ENCODE measurements at places on chromosomes 16 and 17.

GRCh38 chr17:36674278-36674650 lies 72.9 kb downstream of the MRM1 start:
- ATAC-seq: peak; percentile 90

DNA sequence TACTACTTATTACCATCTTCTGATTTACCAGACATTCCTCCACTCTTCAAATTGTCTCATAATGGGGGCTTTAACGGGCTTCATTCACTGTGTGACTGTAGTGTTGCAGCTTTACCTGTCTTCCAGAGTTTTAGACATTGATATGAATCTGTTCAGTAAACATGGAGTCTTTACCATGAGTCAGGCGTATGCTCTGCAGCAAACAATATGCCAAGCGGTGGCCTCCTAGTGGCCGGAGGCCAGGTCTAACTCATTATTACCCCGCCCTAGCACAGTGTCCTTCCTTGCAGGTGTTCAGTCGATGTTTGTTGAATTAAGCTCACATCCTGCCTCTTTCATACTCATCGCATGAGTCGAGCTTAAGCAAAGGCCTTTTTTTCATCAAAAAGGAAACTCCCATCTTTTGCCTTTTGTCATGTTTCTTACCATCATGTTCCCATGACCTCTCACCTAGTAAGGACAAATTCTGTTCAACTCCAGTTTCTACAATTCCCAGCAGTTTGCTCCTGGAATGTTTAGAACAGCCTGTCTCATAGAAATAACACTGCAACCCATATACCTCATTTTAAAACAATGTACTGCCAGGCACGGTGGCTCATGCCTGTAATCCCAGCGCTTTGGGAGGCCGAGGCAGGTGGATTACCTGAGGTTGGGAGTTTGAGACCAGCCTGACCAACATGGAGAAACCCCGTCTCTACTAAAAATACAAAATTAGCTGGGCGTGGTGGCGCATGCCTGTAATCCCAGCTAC lies 39.4 kb downstream of the TUBD1 start:
- ATAC-seq: peak; percentile 86

GRCh38 chr17:40795019-40795667 lies 4.6 kb downstream of the KRT28 start:
- ATAC-seq: no peak

DNA sequence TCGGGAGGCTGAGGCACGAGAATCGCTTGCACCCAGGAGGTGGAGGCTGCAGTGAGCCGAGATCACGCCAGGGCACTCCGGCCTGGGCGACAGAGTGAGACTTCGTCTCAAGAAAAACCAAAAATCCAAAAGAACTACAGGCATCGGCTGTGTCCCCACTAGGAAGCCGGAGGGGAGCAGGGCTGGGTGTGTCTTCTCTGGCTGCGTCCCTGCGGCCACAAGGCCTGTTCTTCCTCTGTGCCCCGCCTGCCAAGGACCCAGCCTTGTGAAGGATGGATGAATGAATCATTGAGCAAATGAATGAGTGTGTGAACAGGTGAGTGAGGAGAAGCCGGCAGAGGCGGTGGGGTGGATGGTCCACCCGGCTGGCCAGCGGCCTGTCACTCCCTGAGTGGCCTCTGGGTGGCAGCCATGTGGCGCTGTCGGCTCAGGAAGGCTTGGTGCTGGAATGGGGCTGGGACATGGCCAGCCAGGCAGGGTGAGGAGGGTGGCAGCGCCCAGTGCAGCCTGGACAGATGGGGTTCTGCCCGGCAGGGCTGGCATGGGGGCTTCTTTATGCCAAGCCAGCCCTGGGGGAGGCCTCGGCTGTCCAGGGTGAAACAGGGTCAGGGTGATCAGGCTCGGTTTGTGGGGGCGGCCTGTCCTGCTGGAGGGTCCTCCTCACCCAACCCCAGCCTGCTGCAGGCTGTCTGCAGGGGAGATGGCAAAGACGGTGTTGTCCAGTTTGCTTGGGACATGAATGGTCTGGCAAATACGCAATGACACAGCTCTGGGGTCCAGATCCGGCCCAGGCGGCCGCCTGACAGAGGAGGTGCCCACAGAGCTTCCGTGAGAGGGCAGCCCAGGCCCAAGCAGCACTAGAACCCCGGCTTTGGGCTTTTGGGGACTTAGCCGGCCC lies 21.7 kb downstream of the SLC25A10 start:
- peak; percentile 90 for ATAC-seq

DNA sequence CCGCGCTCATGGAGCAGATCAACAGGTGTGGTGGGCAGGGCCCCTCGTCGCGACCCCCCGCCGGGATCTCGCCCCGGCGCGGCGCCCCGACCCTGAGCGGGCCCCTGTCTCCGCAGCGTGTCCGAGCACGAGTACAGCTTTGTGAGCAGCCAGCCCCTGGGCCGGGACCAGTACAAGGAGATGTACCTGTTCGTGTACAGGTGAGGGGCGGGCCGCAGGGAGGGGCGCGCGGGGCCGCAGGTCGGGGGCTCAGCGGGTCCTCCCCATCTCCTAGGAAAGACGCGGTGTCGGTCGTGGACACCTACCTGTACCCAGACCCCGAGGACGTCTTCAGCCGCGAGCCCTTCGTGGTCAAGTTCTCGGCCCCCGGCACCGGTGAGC lies 848 bp downstream of the DNASE1L2 start:
- no peak for ATAC-seq

DNA sequence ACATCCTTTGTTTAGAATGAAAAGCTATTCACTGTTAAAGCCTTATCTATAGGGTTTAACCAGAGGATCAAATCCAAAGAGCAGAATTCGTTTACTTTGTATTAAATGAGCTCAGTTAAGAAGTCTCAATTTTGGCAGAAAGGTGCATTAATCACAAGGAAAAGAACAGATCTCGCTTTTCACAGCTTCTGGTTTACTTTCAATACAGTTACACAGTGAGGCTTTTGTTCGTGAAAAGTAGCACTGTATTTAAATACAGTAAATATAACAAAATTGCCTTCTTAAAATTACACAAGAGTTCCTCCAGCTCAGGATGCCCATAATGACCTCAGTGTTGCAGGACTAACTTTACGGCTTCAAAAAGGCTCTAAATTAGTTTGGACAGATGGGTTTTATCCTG lies 669.1 kb upstream of the SALL1 start:
- no peak for ATAC-seq

GRCh38 chr16:27526180-27526579 lies 23.5 kb downstream of the GTF3C1 start:
- ATAC-seq: no peak

DNA sequence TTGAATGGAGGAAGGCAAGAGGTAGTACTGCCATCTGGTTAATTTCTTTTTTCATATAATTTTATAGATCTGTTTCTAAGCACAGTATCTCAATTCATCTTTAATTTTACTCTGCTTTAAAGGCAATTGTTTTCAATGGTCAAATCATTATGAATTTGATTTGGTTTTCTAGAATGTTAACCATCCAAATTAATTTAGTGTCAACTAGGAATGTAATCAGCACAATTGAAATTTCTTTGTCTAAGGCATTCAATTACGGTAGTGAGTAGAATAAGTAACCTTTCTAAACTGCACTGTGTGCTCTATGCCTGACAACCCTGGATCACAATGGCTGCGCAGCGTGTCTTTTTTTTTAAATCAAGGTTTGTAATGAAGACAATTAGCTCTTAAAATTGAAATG lies 44.3 kb downstream of the CACNG1 start:
- ATAC-seq: no peak

DNA sequence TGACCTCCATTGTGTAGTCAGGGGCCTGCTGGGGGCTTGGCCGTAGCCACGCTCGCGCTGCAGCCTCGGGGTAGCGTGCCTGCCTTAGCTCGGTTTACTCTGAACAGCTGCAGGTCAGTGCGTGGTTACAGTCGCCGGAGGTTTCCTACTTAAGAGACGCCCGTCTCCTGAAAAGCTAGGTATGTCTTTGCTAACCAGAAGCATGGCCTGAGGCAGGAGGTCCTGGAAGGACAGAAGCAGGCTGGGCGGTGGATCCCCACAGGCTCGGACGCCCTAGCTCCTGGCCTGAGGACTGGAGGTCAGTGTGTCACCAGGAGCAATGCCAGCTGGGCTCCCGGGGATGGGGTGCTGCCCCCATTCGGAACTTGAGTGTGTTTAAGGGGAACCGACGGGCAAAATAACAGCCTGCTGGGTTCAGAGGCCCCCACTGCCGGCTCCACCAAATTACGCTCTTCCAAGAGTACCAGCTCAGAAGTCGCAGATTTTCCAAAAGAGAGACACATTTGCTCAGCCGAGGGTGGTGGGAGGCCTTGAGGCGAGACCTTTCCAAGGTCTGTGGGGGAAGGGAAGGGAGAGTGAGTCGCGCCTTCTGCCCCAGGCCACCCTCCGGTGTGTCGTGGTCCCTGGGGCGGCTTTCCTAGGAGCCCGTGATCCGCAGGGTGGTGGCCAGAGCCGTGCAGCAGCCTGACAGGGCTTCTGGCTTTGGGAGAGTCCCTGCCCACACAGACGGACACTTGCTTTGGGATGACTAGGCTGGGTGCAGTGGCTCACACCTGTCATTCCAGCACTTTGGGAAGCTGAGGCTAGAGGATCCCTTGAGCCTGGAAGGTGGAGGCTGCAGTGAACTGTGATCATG lies 3.9 kb upstream of the GNG13 start:
- no peak for ATAC-seq

GRCh38 chr17:55527540-55528118 lies 16.4 kb upstream of the SMIM36 start:
- ATAC-seq: no peak

DNA sequence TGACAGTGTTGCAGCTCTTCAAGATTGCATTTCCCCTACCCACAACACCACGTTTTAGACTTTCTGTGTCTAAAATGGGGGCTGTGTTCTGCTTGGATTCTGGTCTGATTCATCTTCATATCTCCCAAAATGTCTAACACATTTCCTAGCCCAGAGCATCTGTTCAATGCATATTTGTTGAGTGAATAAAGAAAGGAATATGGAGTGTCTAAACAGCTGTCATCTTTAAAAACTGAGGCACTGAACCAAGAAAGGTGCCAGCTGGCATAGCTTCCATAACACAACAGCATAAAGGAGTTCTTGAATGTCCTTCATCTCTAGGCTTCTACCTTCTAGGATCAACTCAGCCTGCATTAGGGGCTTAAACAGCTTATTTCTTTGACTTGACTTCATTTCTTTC lies 67.4 kb downstream of the CDH11 start:
- no peak for ATAC-seq

DNA sequence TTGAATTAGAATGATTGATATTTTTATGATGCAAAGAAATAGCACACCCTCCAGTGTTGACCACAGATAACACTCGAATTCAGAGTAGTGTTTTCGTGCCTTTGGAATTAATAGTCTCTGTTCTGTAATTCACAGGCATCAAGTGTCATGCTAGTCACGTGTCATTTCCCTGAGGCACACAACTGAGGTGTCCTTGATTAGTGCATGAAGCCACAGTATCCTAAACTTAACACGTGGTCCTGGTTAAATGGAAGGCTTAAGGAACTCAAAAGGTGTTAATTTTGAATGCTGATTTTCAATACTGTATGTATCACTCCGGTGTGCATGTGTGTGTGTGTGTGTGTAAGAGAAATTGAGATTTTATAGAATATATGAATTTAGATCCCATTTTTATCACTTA lies 625.6 kb downstream of the TMEM114 start:
- ATAC-seq: no peak

Measured in activated T-helper 17 cell treated with anti-CD3 and anti-CD28 coated beads, Interleukin-2, amount 50 U/mL, for 72 hours (primary cell).